Right atrium auricular region (tissue), 2 donors: ENCODE measurements at places on chromosomes 2 and 18. TPM values are rescaled to one million over a fixed set of nuclear protein-coding genes. Genes with fewer than 3 reads are reported as not detected.

The POTEJ gene
- not detected for total RNA-seq

DNA sequence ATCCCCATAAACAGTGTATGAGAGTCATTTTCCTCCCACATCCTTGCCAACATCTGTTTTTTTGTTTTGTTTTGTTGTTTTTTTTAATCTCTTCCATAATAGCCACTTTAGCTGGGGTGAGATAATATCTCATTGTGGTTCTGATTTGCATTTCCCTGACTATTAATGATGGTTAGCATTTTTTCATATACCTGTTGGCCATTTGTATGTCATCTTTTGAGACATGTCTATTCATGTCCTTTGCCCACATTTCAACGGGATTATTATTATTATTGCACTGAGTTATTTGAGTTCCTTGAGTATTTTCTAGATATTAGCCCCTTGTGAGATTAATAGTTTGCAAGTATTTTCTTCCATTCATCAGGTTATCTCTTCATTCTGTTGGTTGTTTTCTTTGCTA lies 223.3 kb downstream of the LPIN1 start:
- H3K27me3 ChIP-seq = no peaks in the 10 kb centered on the region
- no peak overlapping the region for H3K27ac ChIP-seq
- no peaks in the 10 kb centered on the region for H3K36me3 ChIP-seq

DNA sequence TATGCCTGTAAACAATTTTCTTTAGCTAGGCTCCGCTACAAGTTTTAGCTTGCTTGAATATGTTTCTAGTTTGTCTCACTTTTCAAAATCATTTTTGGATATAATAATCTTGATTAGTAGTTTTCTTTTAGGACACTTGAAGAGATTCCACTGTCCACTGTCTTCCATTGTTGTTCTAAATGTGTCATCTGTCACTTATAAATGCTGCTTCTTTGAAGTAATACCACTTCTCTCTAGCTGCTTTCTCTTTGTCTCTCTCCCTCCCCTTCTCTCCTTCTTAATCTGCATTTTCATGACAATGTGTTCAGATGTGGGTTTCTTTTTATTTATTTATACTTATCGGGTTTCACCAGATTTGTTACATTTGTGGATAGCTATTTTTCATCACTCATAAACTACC lies 73.7 kb upstream of the DPP10 start:
- no peaks in the 10 kb centered on the region for H3K36me3 ChIP-seq
- no peaks in the 10 kb centered on the region for H3K27me3 ChIP-seq
- H3K27ac ChIP-seq = no peak overlapping the region
- no peak overlapping the region for H3K4me3 ChIP-seq
- no peak for DNase-seq

- H3K27me3 ChIP-seq = no peaks in the 10 kb centered on the region
- no peak for DNase-seq
- no peaks in the 10 kb centered on the region for H3K36me3 ChIP-seq
- no peak overlapping the region for H3K27ac ChIP-seq
These were observed 364.3 kb downstream of the RNF144A start for GRCh38 chr2:7281231-7282201.
